Natural killer cell (primary cell): ENCODE measurements at places on chromosomes 16 and 17.

- no peak for DNase-seq
Measured at GRCh38 chr17:48368352-48368908, 61.6 kb downstream of the SKAP1 start.

GRCh38 chr17:11240041-11240840 lies 772 bp upstream of the SHISA6 start:
- no peak for DNase-seq

DNA sequence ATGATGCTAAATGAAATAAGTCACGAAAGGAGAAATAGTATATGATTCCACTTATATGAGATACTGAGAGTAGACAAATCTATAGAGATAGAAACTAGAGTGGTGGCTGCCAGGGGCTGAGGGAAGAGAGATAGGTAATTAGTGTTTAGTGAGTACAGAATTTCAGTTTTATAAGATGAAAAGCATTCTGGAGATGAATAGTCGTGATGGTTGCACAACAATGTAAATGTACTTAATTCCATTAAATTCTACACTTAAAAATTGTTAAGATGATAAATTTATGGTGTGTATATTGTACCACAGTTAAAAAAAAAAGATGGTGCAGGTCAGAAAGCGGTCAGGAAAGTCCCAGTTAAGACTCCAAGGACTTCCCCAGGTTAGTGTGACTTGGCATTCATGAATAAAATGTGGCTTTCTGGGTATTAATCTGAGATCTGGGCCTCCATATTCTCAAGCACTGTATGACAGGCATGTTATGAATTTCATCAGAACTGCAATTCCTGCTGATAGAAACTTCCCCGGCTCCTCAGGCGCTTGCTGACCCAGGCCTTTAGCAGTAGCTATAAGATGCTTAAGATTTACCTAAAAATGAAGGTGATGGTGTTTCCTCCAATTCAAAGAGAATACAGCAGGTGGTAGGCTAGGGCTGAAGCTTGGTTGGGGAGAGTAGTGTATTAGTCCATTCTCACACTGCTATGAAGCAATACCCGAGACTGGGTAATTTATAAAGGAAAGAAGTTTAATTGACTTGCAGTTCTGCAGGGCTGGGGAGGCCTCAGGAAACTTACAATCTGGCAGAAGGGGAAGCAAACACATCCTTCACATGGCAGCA lies 115.3 kb upstream of the SOX9 start:
- DNase-seq, result no peak

- DNase-seq, result no peak
Measured at GRCh38 chr17:80817861-80818260, 173.8 kb upstream of the CHMP6 start.

GRCh38 chr16:14285513-14286367 lies 214.6 kb downstream of the MRTFB start:
- peak; percentile 97 for DNase-seq

GRCh38 chr16:21116148-21116693 lies 34.4 kb downstream of the DNAH3 start:
- no peak for DNase-seq

- no peak for DNase-seq
Measured at GRCh38 chr17:81581758-81582157, 29.6 kb upstream of the FAAP100 start.

DNA sequence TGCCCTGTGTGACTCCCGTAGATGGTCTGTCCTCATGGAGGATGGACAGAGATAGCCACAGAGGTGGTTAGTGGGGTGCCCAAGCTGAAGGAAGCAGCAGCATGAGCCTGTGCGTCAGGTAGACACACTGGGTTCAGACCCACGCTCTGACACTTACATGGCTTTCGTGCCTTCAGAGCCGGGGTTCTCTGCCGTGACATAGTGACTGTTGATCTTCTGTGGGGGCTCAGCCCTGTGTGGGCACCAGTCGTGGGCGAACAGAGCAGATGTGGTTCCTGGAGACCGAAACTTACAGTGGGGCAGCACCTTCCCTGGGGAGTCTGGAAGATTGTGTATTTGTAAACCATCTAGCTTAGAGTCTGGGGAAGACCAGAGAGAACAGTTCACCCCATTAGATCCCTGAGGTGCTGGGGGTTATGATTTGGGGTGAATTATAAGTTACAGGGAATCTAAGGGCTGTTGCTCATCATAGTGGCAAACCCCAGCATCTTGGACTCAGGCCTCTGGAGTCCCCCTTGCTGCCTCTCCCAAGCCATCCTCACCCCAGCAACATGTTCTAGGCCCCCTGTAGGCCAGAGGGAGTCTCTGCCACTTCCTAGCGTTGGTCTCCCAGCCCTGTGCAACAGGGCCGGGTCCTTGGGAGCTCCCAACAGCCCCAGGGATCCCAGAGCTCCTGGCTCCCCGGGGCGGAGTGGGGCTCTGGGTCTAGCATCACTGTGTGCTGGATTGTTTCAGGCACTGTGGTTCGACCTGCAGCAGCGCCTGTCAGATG lies 28.6 kb downstream of the NECAB2 start:
- no peak for DNase-seq

- DNase-seq, result no peak
Measured at GRCh38 chr16:68719993-68720489, 17.1 kb upstream of the CDH1 start.

- DNase-seq, result no peak
Measured at GRCh38 chr16:63806794-63807506, 1314.9 kb downstream of the CDH11 start.

DNA sequence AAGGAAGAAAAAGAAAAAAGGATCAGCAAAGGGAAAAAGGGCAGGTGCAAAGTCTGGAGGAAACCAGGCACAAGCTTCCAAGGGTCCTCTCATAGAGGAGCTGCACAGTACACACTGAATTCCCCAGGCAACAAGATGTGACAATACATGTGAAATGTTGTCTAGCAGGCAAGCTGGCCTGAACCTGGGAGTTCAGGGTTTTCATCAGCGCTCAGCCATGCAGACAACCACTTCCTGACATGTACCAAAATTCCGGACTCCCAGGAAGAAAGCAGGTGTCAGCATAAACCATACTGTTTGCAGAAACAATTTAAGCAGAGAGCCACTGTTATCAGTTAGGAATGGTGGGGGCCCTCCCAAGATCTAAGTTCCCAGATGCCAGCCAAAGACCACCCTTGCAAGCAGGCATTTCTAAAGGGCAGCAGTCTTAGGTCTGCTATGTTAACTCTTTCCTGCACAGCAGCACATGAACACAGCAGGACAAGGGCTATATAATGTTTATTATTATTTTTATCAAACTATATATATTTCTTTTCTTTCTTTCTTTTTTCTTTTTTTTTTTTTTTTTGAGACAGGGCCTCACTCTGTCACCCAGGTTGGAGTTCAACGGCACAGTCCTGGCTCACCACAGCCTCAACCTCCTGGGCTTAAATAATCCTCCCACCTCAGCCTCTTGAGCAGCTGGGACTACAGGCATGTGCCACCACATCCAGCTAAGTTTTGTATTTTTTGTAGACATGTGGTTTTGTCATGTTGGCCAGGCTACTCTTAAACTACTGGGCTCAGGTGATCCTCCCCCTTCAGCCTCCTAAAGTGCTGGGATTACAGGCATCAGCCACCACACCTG lies 10.1 kb downstream of the TK2 start:
- peak; percentile 44 for DNase-seq

GRCh38 chr16:77579351-77579891 lies 142.9 kb upstream of the NUDT7 start:
- DNase-seq, result no peak

GRCh38 chr16:83164816-83165215 lies 538.0 kb downstream of the CDH13 start:
- DNase-seq, result no peak

- peak; percentile 27 for DNase-seq
Measured at GRCh38 chr17:81034168-81034777, 678 bp upstream of the BAIAP2 start.

DNA sequence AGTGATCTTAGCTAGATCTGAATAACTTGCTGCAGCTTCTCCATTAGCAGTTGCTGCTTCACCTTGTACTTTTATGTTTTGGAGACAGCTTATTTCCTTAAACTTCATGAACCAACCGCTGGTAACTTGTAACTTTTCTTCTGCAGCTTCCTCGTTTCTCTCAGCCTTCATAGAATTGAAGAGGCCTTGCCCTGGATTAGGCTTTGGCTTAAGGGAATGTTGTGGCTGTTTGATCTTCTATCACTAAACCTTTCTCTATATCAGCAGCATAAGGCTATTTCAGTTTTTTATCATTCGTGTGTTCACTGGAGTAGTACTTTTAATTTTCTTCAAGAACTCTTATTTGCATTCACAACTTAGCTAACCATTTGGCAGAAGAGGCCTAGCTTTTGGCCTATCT lies 21.5 kb upstream of the TMEM92 start:
- no peak for DNase-seq

- no peak for DNase-seq
Measured at GRCh38 chr17:29358416-29358815, 31.7 kb upstream of the TAOK1 start.

GRCh38 chr17:17060001-17060922 lies 18.0 kb downstream of the MPRIP start:
- DNase-seq, result no peak
